Fibroblast of gingiva (primary cell): ENCODE measurements at places on chromosomes 4 and X.

DNA sequence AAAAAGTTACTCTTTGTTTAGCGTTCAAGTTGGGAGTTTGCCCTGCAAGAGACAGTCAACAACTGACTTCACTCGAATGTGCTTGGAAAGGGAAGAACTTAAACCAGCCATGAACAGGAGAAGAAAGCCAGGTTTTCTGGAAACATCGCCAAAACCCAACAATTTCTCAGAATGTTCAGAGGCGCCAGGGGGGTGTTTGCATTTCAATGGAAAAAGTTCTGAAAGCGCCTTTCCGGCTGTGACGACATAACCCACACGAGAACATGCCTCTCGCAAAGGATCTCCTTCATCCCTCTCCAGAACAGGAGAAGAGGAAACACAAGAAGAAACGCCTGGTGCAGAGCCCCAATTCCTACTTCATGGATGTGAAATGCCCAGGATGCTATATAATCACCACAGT is 78.1 kb upstream of the ADGRA3 start:
- no peak for DNase-seq

GRCh38 chr4:109698656-109699055 is 4.6 kb downstream of the CASP6 start:
- DNase-seq = no peak

- no peak for DNase-seq
Measured at GRCh38 chrX:112254896-112255295, 172.3 kb upstream of the TRPC5 start.

- DNase-seq = no peak
Measured at GRCh38 chr4:104169437-104169836, 325.3 kb downstream of the CXXC4 start.

- no peak for DNase-seq
Measured at GRCh38 chr4:75741027-75741426, 16.6 kb downstream of the USO1 start.

DNA sequence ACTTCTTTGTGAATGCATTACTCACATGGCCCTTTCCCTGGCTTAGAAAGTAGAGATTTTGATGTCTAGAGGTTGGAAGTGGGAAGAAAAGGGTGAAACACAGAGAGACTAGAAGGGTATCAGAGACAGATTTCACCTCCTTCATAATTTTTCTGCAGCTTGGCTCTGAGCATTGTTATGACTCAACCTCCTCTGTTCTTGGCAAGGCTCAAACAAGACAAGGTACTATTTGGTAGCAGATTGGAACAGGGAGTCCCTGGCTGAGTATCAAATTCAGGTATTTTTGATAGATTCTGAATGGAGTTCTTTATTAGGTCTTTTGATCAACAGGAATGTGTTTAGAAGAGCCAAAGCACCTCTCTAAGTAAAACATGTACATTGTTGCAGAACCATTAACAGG is 146.3 kb upstream of the CHRDL1 start:
- no peak for DNase-seq

DNA sequence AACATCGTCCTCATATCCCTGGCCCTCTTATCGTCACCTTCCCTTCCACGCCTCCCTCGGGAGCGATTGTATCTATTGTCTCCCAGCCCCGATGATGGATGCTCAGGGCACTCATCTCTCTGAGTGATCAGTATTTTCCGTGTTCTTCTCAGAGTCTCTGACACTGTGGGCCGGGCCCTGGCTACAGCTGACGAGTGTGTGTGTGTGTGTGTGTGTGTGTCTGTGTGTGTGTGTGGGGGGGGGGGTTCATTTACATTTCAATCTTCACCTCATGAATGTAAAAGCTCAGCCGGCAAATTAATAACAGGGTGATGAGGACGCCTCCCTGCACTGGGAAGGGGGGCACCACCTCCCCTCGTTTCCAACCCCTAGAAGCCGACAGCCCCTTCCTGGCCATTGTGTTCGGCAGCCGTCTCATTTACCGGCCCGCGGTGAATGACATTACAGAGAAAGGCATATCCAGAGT is 159.5 kb downstream of the SHOX start:
- no peak for DNase-seq

- no peak for DNase-seq
Measured at GRCh38 chr4:168357941-168358340, 39.4 kb upstream of the DDX60 start.

GRCh38 chr4:95381843-95382580 is 166.8 kb downstream of the UNC5C start:
- DNase-seq = no peak

GRCh38 chr4:108045687-108046024 is 56.0 kb downstream of the HADH start:
- DNase-seq = peak; percentile 34

DNA sequence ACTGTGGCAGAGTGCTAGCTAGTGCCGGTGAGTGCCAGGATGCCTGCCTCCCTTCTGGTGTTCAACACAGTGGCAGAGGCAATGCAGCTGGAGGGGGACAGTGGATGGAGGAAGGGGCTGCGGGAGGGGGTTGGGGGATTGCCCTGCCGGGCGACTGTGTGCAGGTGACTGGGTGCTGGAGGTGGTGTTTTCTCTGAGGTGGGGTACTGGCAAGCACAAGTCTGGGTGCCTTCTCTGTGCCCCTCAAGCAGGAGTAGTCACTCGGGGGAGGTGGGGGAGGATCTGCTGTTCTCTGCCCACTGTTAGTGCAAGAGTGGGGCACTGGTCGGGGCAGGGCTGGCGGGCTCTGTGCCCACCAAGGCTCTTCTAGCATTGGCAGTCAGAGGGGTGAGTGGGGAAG is 10.3 kb upstream of the P2RY10 start:
- no peak for DNase-seq

GRCh38 chrX:53357799-53358530 is 64.5 kb downstream of the SMC1A start:
- DNase-seq = peak; percentile 33
